Right atrium auricular region (tissue), 2 donors: ENCODE measurements at places on chromosomes 2 and 18.

DNA sequence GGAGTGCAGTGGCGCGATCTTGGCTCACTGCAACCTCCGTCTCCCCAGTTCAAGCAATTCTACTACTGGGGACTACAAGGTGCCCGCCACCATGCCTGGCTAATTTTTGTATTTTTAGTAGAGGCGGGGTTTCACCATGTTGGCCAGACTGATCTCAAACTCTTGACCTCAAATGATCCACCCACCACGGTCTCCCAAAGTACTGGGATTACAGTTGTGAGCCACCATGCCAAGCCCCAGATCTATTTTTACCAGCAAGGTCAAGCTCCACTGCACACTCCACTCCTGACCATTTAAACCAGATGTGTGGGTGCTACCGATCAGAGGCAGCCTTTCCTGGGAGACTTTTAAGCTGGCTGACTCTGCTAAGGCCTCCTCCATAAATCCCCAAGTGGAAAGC, 67.5 kb upstream of the CD226 start:
- H3K4me1 ChIP-seq = no peaks in the 10 kb centered on the region
- no peaks in the 10 kb centered on the region for H3K27me3 ChIP-seq
- H3K27ac ChIP-seq = peak overlapping the region; percentile 69
- H3K36me3 ChIP-seq = peaks cover 8% of the 10 kb centered on the region
- no peak for DNase-seq

DNA sequence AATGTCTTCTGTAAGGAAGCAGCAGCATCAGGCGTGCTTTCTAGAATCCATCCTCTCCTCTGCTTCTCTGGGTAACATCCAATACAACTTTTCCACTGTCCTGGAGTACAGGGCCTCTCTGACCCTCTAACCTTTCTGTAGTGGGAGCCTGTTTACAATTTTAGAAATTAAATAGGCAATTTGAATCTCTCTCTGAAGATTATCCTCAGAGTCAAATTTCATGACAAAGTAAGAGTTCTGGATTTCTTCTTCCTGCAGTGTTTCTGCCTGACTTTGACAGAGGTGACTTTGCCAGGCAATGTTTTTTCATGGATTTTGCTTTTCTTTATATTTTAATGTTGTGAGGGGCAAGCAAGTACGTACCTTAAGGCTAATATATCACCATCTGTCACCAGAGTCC, 558.4 kb downstream of the PARD3B start:
- H3K4me3 ChIP-seq = no peak overlapping the region
- no peaks in the 10 kb centered on the region for H3K27me3 ChIP-seq
- no peaks in the 10 kb centered on the region for H3K4me1 ChIP-seq
- DNase-seq = no peak

GRCh38 chr2:159137511-159138241, 148.8 kb downstream of the WDSUB1 start:
- peak overlapping the region; percentile 81 for H3K27ac ChIP-seq
- no peak for DNase-seq
- no peaks in the 10 kb centered on the region for H3K27me3 ChIP-seq
- no peaks in the 10 kb centered on the region for H3K4me1 ChIP-seq

DNA sequence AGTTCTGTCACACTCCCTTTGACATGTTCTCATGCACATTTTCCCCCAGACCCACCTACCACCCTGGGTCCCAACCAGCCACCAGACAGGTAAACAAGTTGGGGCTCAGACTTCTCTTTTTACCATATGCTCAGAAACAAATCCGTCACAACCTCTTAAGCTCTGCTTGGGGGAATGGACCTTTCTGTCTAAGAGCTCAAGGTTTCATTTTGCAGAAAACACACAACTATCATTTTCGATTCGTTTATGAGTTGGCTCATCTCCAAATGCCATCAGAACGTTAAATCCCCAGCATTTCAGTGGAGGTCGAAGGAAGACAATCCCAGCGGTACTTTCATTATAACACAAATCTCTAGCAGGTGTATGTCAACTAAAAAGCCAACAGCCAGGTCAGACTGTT, 30.6 kb upstream of the NCK2 start:
- no peak overlapping the region for H3K27ac ChIP-seq
- H3K4me3 ChIP-seq = no peak overlapping the region
- no peak for DNase-seq
- no peaks in the 10 kb centered on the region for H3K27me3 ChIP-seq
- H3K36me3 ChIP-seq = no peaks in the 10 kb centered on the region

DNA sequence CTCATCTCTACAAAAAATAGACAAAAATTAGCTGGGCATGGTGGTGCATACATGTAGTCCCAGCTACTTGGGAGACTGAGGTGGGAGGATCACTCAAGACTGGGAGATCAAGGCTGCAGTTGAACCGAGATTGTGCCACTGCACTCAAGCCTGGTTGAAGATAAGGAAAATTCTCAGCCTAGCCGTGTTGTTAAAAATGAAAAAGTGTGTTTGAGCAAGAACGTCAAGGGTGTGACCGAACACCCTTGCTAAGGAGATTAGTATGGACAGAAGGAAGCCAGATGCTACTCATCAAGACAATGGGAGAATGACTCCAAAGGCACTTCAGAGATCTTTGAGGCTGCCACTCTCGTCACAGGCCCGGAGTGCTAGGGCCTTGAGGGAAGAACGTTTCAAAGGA, 70.0 kb upstream of the NDUFV2 start:
- no peak for DNase-seq
- H3K4me1 ChIP-seq = no peaks in the 10 kb centered on the region
- no peak overlapping the region for H3K4me3 ChIP-seq

- no peaks in the 10 kb centered on the region for H3K27me3 ChIP-seq
- no peak for DNase-seq
- peaks cover 15% of the 10 kb centered on the region for H3K4me1 ChIP-seq
- H3K36me3 ChIP-seq = no peaks in the 10 kb centered on the region
- no peak overlapping the region for H3K27ac ChIP-seq
- H3K4me3 ChIP-seq = no peak overlapping the region
Observed at GRCh38 chr2:28366496-28367282, 26.0 kb upstream of the FOSL2 start.

- H3K27ac ChIP-seq = no peak overlapping the region
- no peaks in the 10 kb centered on the region for H3K27me3 ChIP-seq
- no peaks in the 10 kb centered on the region for H3K36me3 ChIP-seq
- H3K4me1 ChIP-seq = no peaks in the 10 kb centered on the region
- no peak for DNase-seq
Observed at GRCh38 chr18:62611453-62612288, 88.8 kb downstream of the ZCCHC2 start.

DNA sequence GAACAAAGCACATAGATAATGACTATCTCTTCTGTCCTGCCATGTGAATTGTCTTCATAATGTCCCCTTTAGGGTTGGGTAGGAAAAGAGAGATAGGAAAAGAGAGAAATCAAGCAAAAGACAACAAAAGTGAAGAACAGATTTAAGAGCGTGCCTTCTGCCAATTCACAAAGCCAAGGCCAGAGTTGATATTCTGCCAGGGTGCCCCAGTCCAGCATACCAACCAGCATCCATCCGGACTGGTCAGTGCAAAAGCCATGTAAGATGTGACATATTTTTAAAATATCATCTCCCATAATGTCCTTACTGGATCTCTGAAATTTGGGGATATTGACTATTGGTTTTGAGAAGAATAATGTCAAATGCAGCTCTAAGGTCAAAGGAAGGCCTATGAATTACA, 35.7 kb upstream of the KLF7 start:
- H3K27ac ChIP-seq = no peak overlapping the region
- H3K27me3 ChIP-seq = no peaks in the 10 kb centered on the region
- no peaks in the 10 kb centered on the region for H3K36me3 ChIP-seq
- no peak overlapping the region for H3K4me3 ChIP-seq
- no peaks in the 10 kb centered on the region for H3K4me1 ChIP-seq
- DNase-seq = no peak

- no peak for DNase-seq
- H3K27me3 ChIP-seq = no peaks in the 10 kb centered on the region
- H3K4me3 ChIP-seq = no peak overlapping the region
Observed at GRCh38 chr18:3153107-3153704, 66.6 kb downstream of the MYOM1 start.

- no peaks in the 10 kb centered on the region for H3K27me3 ChIP-seq
- H3K36me3 ChIP-seq = no peaks in the 10 kb centered on the region
- no peak for DNase-seq
Observed at GRCh38 chr2:158098178-158098577, 3.5 kb upstream of the UPP2 start.

- H3K4me1 ChIP-seq = no peaks in the 10 kb centered on the region
- no peak for DNase-seq
- no peak overlapping the region for H3K27ac ChIP-seq
- no peak overlapping the region for H3K4me3 ChIP-seq
Observed at GRCh38 chr2:224819075-224819474, 102.9 kb upstream of the CCDC195 start.

- H3K27ac ChIP-seq = no peak overlapping the region
- H3K4me1 ChIP-seq = no peaks in the 10 kb centered on the region
- no peaks in the 10 kb centered on the region for H3K27me3 ChIP-seq
- H3K4me3 ChIP-seq = no peak overlapping the region
- H3K36me3 ChIP-seq = no peaks in the 10 kb centered on the region
Observed at GRCh38 chr18:76487782-76488181, 7.3 kb downstream of the ZNF516 start.

- no peak for DNase-seq
- no peaks in the 10 kb centered on the region for H3K4me1 ChIP-seq
- H3K27me3 ChIP-seq = no peaks in the 10 kb centered on the region
- no peak overlapping the region for H3K4me3 ChIP-seq
- H3K36me3 ChIP-seq = no peaks in the 10 kb centered on the region
- no peak overlapping the region for H3K27ac ChIP-seq
Observed at GRCh38 chr2:34652636-34653035, 1053.5 kb upstream of the FAM98A start.

DNA sequence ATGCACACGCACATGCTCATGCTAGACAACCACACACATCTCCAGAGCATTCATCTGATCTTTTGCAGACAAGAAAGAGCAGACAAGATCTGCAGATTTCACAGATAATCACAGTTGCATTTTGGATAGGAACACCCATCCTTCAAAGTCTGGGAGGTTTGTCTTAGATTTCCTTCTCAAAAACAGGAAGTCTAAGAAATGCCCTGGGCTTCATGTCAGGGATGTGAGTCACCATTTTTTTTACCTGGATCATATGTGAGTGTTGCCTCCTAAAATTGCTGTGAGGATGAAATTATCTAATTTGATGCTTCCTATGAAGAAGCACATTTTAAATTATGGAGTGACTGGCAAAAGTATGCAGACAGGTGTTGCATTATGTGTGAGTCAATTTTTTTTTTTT, 46.1 kb downstream of the SRD5A2 start:
- no peak for DNase-seq
- no peaks in the 10 kb centered on the region for H3K4me1 ChIP-seq
- no peaks in the 10 kb centered on the region for H3K36me3 ChIP-seq

DNA sequence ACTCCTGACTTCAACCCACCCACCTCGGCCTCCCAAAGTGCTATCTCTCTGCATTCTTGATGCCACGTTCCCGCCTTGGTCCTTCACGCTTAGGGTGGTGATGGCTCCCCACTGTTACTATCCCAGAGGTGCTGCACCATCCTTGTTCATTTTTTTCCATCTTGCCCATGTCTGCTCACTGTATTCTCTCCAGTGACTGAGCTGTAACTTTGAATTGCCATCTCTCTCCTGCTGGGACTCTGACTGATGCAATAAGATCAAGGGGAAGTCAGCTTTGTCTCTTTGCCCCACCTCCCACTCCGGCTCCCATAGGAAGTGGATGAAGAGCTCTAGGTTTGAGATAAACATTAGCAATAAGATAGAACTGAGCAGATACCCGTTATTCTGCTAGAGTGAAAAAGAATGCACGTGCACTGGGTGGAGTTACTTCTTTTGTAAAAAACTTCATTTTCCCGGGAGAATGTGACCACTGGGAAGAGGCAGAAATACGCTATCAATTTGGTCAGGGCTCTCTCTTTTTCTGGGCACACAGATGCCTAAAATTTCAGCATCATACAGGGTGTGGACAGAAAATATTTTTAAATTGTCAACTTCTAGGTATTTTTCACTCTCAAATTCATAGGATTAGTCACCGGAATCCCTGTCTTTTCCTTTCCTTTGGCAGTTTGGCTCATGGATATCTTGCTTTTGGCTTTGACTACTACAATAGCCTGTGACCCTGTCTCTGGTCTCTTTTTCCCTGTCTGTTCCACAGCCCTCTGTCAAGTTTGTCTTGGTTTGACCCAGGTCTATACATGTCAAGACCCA, 105.4 kb downstream of the POLR1A start:
- DNase-seq = no peak
- H3K27me3 ChIP-seq = no peaks in the 10 kb centered on the region
- H3K4me3 ChIP-seq = no peak overlapping the region
- no peaks in the 10 kb centered on the region for H3K36me3 ChIP-seq
- H3K27ac ChIP-seq = no peak overlapping the region

DNA sequence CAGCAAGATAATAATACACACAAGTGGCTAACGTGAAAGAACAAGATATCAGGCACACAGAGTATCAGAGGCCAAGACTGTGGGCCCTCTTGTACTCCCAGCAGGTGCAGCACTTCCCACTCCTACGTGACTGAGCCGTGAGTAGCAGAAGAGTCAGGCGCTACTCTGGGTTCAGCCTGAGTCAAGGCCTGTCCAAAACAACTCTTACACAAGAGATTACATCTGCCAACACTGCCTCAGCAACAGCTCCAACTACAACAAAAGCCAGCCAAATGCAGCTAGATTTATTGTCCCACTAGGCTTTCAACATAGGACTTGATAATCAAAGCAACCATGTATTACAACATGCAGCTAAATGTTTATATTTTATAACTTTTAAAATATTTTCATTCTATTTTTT, 56.2 kb downstream of the ITSN2 start:
- peak overlapping the region; percentile 68 for H3K27ac ChIP-seq
- H3K27me3 ChIP-seq = no peaks in the 10 kb centered on the region
- H3K4me3 ChIP-seq = no peak overlapping the region
- H3K4me1 ChIP-seq = peaks cover 14% of the 10 kb centered on the region
- peak; percentile 85 for DNase-seq

- DNase-seq = no peak
- no peaks in the 10 kb centered on the region for H3K4me1 ChIP-seq
- no peak overlapping the region for H3K4me3 ChIP-seq
- no peaks in the 10 kb centered on the region for H3K36me3 ChIP-seq
Observed at GRCh38 chr18:7236933-7237332, 6.0 kb downstream of the LRRC30 start.

GRCh38 chr2:15684161-15685039, 92.7 kb downstream of the DDX1 start:
- no peaks in the 10 kb centered on the region for H3K36me3 ChIP-seq
- no peaks in the 10 kb centered on the region for H3K27me3 ChIP-seq
- no peak for DNase-seq
- H3K27ac ChIP-seq = no peak overlapping the region
- H3K4me1 ChIP-seq = no peaks in the 10 kb centered on the region

DNA sequence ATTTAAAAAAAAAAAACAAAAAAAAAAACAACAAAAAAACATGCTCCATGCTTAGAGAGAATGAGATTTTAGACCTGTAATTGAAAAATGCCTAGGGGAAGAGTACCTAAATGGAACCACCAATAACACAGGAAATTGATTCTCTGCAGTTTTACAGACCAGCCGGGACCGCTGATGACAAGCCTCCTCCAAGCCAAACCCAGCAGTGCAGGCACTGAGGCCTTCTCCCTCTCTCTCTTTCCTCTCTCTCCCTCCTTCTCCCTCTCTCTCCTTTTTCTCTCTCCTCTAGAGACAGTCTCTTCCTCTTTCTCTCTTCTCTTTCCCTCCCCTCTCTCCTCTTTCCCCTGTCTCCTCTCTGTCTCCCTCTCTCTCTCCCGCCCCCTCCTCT, 228.8 kb upstream of the COPS8 start:
- no peaks in the 10 kb centered on the region for H3K36me3 ChIP-seq
- no peak for DNase-seq
- no peak overlapping the region for H3K4me3 ChIP-seq
- H3K4me1 ChIP-seq = no peaks in the 10 kb centered on the region
